Activated T-cell treated with anti-CD3 and anti-CD28 coated beads, Interleukin-2, amount 50 U/mL, for 72 hours (primary cell): ENCODE measurements at places on chromosomes 11 and 22.

DNA sequence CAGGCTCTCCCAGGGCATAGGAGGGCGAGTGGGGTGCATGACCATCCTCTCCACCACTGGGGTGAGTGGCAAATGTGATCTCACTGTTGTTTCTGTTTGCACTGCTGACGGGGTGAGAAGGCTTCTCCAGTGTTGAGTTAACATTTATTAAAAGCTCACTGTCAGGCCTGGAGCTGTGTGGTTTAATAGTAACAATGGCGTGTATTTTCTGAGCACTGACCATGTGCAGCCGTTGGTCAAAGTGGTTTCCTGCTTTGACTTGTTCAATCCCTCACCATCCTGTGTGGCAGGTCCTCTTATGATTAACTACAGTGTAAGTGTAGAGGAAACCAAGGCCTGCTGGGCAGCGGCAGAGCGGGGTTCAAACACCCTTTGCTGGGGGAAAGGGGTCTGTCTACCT is 4.4 kb downstream of the A4GALT start:
- no peak for DNase-seq

- no peak for DNase-seq
Observed at GRCh38 chr11:91435694-91436395, 788.8 kb upstream of the FAT3 start.

DNA sequence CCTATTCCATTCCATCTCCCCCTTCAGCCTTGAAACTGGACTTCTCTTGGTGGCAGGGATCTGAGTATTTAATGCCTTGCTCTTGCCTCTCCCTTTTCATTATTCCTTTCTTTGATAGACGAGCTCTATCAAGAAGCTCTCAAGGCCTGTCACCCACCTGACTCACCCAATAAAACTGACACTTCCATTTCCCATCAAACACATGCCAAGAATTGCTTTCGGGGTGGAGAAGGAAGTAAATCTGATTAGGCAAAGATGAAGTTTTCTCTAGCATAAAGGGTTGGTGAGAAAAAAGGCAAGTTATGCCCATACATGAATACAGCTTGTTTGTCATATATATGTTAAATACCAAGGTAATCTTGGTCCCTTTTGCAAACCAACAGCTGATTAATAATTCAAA is 34.9 kb upstream of the MYEOV start:
- no peak for DNase-seq

- no peak for DNase-seq
Observed at GRCh38 chr11:2512431-2513407, 67.9 kb downstream of the KCNQ1 start.

DNA sequence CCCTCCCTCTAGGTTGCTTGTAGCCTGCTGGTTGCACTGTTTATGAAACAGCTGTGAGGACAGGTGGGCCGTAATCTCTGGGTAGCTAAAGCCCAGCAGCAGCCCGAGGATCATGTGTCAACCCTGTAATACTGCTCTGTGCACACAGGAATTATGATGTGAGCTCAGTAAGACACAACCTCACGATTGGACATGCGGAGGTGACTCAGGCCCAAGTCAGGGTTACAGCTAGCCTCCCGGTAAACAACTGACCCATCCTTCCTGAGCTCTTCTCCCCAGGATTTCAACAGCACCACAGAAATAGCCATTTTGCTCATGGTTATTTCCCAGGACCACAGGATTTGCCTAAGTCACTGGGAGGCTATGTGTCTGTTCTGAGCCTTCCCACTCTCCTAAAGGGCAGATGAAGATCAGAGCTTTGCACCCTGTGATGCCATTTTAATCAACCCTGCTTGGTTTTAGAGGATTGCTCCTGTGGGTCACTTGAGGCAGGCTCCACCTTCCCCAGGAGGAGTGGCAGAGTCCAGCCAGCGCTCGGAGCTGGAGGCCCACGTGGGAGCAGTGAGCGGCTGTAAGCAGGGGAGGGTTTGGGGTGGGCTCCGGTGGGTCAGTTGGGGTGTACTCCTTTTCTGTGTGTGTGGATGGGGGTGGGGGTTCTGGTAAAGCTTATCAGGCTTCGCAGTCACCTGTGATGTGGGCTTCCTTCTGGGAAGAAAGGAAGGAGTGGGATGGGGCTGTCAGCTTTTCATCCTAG is at the start of gene AMPD3:
Gene AMPD3, plus strand, starts transcription at position 387 of the 754 bp plus-strand sequence. CDS start 6,256 bp downstream, outside the sequence.
- DNase-seq, result peak; percentile 63

- DNase-seq, result no peak
Observed at GRCh38 chr11:102447193-102447592, 5.4 kb downstream of the TMEM123 start.

GRCh38 chr22:31614781-31615490 is 47.1 kb downstream of the PISD start:
- no peak for DNase-seq

DNA sequence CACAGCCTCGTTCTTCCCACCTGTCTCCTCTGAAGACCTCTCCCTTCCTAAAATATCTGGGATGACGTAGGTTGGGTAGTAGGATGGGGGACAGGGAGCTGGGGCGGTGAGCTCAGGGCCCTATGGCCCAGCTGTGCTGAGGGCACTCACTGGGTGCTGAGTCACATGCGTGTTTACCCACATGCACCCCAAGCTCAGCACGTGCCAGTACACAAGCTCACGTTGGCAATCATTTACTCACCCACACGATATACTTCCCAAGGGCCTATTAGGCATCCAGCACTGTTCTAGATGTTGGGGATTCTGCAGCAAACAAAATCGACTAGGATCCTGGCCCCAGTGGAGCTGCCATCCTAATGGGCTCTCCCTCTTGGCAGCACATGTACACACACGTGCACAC is 28.7 kb downstream of the ARAP1 start:
- no peak for DNase-seq

DNA sequence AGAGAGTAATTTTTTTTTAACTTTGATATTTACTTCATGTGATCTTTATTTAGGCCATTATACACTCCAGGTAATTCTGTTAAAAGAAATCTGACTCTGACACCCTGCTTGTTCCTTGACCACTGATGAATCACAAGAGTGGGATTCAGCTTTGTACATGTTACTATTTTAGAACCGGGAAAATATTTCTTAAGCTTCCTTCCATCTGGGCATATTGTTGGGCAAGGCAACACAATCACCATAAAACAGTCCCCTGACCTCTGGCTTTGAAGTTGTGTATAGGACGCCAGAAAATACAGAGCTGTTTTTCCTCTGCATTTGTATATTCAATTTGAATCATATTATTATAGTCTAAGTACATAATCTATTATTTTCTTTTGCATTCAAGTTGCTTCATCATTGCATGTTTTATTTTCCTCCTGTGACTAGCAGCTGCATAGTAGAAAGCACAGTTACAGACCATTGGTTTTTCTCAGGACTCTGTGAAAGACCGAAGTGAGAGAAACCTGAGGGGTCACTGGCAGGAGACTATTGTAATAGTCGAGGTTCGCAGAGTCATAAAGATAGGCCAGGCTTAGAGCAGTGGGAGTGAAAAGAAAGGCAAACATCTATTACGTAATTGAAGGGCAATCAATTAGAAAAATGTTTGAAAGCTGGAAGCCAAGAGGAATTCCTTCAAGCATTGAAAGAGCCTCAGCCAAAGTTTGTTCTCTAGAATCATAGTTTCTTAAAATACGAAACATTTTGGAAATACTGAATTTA is 51.8 kb upstream of the SLC36A4 start:
- DNase-seq, result no peak

DNA sequence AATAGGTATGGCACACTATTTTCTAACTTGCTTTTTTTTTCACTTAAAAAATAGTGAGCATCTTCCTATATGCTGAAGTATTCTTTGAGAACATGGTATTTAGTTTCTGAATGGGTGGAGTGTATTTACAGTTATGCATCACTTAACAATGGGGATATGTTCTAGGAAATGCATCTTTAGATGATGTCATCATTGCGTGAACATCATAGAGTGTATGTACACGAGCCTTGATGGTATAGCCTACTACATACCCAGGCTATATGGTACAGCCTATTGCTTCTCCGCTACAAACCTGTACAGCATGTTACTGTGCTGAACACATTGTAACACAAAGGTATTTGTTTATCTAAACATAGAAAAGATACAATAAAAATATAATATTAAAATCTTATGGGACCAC is 124.3 kb upstream of the ASPHD2 start:
- DNase-seq, result no peak

GRCh38 chr22:40499209-40499623 is 128.8 kb downstream of the SGSM3 start:
- DNase-seq, result no peak

GRCh38 chr11:31542862-31543261 is 33.3 kb downstream of the ELP4 start:
- DNase-seq, result no peak

DNA sequence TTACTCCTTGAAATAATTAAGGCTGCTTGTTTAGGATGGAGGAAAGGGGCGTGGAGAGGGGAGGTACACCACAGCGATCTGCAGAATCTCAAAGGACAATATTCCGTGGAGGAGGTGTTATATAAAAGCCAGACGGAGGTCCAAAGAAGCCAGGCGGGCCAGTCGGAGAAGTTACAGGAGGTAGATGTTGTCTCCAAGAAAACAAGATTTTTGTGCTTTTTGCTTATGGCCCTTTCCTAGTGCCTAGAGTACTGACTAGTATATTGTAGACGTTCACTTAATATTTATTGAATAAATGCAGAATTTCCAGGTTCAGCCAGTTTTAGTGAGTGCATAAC is 761 bp downstream of the ZDHHC13 start:
- no peak for DNase-seq

- peak; percentile 10 for DNase-seq
Observed at GRCh38 chr11:134036492-134037045, 32.3 kb upstream of the JAM3 start.

- DNase-seq, result no peak
Observed at GRCh38 chr22:33242078-33242477, 183.9 kb upstream of the SYN3 start.

DNA sequence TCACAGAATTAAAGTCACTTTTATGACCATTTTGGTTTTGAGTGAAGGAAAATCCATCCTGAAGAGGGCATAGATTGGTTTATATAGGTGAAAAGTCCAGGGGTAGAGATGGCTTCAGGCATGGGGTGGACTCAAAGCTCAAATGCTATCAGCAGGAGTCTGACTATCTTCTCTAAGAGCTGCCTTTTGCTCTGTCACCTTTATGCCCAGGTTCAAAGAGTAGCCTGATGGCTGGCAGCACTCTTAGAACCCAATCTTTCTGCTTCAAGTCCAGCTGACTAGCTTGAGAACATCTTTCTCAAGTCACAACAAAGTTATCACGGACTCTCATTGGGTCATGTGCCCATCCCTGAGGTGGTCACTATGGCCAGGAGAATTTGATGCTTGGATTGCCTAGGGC is 27.2 kb upstream of the SWAP70 start:
- no peak for DNase-seq

GRCh38 chr22:42747701-42748513 is 27.2 kb upstream of the A4GALT start:
- DNase-seq, result no peak

DNA sequence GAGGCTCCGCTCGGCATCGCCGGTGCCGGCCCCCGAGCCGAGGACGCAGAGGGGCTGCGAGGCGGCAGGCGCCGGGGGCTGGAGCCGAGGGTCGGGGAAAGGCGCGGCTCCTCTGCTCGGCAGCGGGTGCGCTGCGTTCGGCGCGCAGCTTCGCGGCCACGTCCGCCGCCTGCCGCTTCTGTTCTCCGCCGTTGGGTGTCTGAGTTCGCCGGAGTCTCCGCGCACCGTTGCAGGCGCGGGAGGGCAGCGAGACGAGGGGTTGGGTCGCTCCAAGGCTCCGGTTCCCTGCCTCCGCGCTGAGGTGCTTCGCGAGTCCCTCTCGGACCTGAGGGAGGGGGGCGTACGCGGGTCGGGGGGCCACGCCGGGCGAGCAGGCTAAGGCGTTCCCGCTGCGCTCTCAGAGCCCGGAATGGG is 347 bp downstream of the MN1 start:
- DNase-seq, result peak; percentile 42

- no peak for DNase-seq
Observed at GRCh38 chr22:31341386-31342088, 4.6 kb downstream of the PATZ1 start.

GRCh38 chr22:25777870-25778269 is 35.9 kb downstream of the MYO18B start:
- DNase-seq, result no peak

- no peak for DNase-seq
Observed at GRCh38 chr11:61125310-61125684, 23.0 kb downstream of the CD5 start.

DNA sequence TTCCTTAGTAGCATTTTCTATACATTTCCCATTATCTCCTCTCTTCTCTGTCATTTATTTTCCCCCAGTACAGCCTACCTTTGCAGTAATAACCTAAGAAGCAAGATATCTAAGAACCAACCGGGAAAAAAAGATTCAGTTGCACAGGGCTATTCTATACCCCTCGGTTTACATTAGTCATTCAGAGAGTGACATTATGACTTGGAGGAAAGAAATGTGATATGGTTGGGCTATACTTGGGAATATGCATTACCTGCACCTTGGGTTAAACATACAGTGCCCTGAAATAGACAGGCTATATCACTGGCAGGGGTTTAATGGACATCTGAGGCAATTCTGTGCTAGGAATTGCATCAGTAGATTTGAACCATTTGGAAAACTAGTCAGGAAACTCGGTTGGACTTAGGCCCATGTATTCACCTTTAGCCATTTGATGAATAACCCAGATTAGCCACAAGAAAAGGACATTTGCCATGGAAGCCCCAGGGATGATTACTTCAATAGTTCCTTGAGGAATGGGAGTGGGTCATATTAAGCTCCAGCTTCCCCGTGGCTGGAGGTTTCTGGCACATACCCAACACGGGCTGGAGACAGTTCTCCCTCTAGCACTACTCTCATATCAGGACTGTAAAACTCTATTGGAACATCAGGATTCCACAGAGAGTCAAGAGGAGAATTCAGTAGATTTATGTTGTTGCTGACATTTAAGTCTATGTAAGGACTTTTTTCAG is 973.2 kb downstream of the NTM start:
- DNase-seq, result no peak

- no peak for DNase-seq
Observed at GRCh38 chr11:4577761-4578160, 3.8 kb upstream of the OR52I2 start.

GRCh38 chr22:22803285-22803853 is 84.2 kb upstream of the IGLL5 start:
- no peak for DNase-seq

GRCh38 chr11:47711816-47712215 is 3.4 kb downstream of the AGBL2 start:
- DNase-seq, result no peak

GRCh38 chr11:20095189-20095588 is 65.1 kb downstream of the DBX1 start:
- no peak for DNase-seq

- DNase-seq, result no peak
Observed at GRCh38 chr11:91209751-91210150, 986.9 kb upstream of the CHORDC1 start.
